Hippocampal formation (tissue), 2 donors: ENCODE measurements at places on chromosomes 2 and 18.

- DNase-seq = no peak
These were observed 32.5 kb upstream of the NT5DC4 start for GRCh38 chr2:112688086-112688880.

DNA sequence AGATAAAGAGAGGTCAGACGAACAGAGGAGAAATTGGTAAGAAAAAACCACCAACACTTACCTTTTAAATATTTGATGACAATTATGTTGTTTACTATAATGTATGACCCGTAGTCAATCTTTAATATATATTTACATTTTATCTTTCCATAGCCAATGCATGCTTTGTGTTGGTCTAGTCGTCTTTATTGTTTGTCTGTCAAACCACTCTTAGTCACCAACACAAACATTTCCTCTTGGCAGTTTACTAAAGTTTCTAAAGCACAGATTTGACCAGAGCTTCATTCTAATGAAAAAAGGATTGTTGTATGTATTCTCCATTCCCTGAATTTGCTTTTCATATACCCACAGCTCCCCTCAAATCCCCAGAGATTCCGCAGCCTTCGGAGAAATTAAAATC lies 784.7 kb upstream of the PIK3C3 start:
- no peak for DNase-seq

GRCh38 chr2:236963631-236964182 lies 122.0 kb upstream of the COPS8 start:
- no peak for DNase-seq

GRCh38 chr2:157849591-157849990 lies 26.5 kb downstream of the ACVR1 start:
- no peak for DNase-seq

- no peak for DNase-seq
These were observed 305.9 kb upstream of the TMEFF2 start for GRCh38 chr2:192500550-192501200.

DNA sequence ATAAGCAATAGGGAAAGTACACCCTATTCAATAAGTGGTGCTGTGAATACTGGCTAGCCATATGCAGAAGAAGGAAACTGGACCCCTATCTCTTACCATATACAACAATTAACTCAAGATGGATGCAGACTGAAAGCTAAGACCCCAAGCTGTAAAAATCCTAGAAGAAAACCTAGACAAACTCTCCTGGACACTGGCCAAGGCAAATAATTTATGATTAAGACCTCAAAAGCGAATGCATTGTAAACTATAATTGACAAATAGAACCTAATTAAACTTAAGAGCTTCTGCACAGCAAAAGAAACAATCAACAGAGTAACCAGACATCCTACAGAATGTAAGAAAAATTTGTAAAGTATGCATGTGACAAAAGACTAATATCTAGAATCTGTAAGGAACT lies 41.1 kb upstream of the ASXL3 start:
- no peak for DNase-seq

GRCh38 chr2:188534875-188535274 lies 243.2 kb downstream of the GULP1 start:
- DNase-seq = no peak

- DNase-seq = no peak
These were observed 666.1 kb upstream of the PKDCC start for GRCh38 chr2:41381701-41382100.

DNA sequence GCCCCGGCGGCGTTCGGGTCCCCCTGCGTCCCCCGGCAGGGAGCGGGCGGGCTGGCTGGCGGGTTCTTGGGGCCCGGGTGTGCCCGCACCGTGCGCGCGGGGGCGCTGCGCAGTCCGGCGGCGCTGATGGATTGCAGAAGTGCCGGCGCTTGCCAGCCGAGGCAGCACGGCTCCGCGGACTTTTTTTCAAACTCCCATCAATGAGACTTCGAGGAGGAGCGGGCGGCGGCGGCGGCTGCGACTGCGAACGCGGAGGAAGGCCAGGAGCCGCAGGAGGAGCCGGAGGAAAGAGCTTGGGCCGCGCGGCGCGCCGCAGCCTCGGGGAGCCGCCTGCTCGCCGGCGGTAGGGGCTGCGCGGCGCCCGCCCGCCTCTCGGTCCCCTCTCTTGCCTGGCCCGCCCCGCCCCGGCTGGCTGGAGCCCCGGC lies at the start of gene GLI2:
Gene GLI2, plus strand, starts transcription at position 123 of the 425 bp plus-strand sequence. CDS start 61,453 bp downstream, outside the sequence.
- peak; percentile 44 for DNase-seq

DNA sequence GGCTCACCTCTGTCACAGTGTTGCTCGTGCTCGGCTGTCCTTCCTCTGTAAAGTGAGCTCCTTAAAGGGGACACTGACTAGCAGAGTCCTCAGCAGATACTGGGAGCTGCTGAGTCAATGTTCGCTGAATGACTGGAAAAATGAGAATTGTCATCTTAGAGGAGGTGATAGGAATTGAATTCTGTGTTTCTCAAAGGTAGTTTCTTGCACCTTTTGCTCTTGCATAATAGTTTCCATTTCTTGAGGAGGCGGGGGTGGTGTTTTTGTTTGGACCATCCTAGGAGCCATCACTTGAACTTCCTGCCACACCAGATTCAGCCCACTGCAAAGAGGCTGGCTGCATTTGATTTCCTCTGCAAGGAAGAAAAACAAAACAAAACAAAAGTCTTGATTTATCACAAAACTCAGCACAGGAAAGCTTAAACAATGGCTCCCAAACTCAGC lies 11.4 kb upstream of the RFX8 start:
- no peak for DNase-seq

DNA sequence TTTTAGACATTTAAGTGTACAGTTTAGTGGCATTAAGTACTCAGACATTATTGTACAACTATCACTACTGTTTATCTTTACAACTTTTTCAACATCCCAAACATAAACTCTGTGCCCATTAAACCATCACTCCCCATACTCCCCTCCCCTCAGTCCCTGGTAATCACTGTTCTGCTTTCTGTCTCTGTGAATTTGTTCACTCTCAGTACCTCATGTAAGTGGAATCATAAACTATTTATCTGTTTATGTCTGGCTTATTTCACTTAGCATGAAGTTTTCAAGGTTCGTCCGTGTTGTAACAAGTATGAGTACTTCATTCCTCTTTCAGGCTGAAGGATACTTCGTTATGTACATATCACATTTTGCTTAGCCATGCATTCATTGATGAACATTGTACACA lies 9.8 kb upstream of the RUFY4 start:
- no peak for DNase-seq

DNA sequence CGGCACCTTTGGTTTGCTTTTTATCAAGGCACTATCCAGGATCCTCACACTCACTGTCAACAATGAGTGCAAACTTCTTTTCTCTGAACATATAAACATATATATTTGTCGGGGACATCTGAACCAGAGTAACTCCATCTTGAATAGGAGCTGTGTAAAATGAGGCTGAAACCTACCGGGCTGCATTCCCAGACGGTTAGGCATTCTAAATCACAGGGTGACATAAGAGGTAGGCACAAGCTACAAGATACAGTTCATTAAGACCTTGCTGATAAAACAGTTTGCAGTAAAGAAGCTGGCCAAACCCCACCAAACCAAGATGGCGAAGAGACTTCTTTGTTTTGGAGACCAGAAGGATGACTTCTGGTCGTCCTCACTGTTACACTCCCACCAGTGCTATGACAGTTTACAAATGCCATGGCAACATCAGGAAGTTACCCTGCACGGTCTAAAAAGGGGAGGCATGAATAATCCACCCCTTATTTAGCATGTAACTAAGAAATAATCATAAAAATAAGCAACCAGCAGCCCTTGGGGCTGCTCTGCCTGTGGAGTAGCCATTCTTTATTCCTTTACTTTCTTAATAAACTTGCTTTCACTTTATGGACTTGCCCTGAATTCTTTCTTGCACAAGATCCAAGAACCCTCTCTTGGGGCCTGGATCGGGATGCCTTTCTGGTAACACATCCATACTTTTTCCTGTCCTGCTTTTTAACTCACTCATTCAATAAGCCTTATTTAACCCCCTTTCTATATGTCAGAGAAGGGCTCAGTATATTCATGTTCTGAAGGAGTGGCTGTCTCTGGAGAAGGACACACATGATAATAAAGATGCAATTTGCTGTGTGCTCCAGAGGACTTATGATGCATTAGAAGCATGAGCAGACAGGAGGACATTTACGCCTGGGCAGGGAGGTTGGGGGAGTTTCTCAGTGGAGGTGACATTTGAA lies 65.4 kb downstream of the TACR1 start:
- DNase-seq = no peak
